ENCODE measurements at places on chromosomes 7 and 10.

GRCh38 chr7:154096-154799 lies 38.1 kb upstream of the FAM20C start:
- DNase-seq: no peak

- DNase-seq: no peak
These were observed 312.5 kb downstream of the GPR158 start for GRCh38 chr10:25487266-25487665.

DNA sequence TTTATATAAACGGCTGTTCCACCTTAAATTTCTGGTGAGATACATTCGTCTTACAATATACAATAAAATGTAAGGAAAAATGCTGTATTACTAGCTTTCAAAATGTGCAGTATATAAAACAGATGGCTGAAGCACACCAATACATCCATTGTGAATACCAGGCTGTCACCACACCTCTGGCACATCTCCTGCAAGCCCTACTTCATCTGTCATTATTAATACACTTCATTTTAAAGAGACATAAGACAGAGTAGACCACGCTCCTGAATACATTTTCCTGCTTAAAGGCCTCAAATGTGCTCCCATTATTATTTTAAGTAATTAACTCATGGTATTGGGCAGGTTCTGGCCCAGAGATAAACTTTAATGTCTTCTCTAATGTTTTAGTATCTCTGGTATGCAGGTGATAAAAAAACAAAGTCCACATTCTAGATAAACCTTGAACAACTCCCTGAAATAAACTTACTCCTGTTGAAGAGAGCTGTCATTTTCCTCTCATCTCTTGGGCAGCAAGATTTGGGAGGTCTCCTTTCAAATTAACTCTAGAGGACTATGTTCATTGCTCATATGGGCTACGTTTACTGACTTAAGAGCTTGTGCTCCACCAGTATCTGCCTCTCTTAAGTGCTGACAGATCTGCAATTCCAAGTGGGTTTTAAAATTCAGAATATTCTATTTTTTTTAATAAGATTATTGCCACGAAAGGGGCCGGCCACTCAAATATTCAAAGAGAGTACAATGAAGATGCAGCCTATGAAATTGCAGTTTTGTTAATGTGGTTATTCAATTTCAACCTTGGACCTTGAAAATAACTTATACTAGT lies 396.5 kb upstream of the SEMA3D start:
- DNase-seq: no peak

DNA sequence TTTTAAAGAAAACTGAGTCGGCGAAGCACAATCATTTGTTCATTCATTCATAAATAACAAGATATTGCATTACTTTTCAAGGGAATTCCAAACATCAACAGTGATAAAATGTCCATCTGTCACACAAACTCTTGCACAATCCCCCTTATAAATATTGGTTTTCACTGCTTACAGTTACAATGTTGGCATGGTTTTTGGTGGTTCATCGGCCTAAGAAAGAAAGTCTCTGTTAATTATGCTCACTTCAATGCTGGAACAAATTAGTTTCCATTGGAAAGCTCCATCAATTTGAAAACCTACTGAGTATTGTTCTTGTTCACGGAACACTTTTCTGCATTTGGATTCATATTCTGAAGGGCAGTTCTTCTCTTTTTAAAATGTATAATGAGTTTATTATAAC lies 188.5 kb downstream of the JAZF1 start:
- DNase-seq: no peak

GRCh38 chr7:37262181-37262580 lies 186.5 kb downstream of the ELMO1 start:
- no peak for DNase-seq

- peak; percentile 74 for DNase-seq
These were observed 19.3 kb downstream of the TCAF1 start for GRCh38 chr7:143882604-143883078.

DNA sequence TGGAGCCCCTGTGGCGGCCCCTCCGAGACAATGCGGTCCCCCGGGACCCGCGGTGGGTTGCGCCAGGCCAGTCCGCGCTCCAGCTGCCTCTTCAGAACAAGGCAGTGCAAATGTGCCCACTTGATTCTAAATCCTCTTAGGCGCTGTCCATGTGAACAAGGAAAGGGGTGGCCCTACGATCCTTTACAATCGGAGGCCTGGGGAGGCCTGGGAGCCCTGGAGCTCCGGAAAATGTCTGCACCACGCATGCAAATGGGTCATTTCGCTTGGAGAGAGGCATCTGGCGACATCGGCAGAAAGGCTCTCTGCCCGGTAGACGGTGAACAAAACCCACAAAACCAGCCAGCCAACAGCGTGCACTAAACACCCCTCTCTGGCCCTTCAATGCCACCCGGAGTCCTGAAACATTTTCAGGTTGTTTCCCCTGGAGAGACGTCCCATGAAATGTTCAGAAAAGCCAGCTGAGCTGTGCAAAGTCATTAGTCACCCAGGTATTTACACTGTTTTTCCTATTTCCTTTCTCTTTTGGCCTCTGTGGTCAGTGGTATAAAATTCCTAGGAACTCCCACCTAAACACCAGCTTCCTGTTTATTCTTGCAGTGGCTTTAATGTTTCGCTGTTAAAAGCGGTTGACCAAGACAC lies 102.8 kb upstream of the ZNF438 start:
- no peak for DNase-seq

DNA sequence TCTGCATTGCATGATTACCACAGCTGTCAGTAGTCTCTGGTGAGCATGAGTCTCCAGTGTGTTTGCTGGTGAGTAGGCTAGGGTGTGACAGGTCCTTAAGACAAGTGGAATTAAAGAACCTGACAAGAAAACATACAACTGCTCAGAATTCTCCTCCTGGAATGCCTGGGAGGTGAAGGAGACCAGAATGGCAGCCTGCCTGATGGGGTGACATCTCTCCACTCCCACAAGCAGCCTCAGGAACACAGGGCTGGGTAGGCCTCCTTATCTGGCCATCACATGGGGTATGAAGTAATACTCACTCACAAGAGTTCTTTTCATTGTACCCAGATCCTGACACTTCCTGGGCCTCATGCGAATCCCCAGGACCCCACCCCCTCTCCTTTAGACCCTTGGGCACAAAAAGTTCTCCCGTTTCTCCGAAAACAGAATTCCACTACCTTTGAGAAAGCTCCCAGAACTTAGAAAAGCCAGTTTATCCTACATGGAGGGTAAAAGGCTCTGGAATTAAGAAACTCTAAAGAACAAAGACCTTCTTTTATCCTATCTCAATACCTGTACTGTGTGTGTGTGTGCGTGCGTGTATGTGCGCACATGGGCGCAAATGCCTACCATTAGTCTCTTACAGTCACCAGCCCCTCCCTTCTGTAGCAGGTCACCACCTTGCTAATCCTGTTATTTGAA lies 33.4 kb upstream of the C1GALT1 start:
- no peak for DNase-seq

- DNase-seq: no peak
These were observed 161.3 kb downstream of the TPK1 start for GRCh38 chr7:144674550-144674949.

- no peak for DNase-seq
These were observed 135.6 kb downstream of the CELF2 start for GRCh38 chr10:11153245-11153644.

- DNase-seq: no peak
These were observed 14.6 kb downstream of the IFIT3 start for GRCh38 chr10:89342206-89342958.

DNA sequence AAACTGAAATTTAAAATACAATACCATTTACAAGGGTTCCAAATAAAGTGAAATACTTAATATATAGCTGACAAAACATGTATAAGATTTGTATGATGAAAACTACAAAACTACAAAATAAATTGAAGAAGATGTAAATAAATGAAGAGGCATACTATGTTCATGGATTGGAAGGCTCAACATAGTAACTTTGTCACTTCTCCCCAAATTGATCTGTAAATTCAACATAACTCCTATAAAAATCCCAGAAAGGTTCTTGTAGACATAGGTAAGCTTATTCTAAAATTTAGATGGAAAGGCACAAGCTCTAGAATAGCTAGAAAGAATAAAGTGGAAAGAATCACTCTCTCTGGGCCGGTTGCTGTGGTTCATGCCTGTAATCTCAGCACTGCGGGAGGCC lies 24.2 kb upstream of the NFKB2 start:
- no peak for DNase-seq

DNA sequence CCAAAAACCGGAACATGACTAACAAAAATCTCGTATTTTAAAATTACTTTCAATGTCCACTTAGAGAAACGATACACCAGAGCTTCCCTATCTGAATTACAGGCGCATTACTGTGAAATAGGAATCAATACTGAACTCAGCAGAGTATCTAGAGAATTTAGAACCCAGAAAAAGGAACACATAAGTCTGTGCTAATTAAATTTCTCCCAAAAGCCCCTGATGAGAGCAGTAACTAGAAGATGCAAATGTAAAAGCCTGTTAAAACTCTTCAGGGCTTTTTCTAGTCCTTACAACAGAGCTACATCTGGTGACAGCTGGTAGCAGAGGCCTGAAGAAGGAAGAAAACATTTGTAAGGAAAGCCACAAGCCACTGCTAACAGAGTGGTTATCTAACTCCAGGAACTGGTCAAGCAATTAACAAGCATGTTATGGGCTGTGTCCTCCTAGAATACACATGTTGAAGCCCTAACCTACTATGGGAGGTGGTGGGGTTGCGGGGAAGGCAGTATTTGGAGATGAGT lies 24.2 kb downstream of the ITIH5 start:
- DNase-seq: no peak

DNA sequence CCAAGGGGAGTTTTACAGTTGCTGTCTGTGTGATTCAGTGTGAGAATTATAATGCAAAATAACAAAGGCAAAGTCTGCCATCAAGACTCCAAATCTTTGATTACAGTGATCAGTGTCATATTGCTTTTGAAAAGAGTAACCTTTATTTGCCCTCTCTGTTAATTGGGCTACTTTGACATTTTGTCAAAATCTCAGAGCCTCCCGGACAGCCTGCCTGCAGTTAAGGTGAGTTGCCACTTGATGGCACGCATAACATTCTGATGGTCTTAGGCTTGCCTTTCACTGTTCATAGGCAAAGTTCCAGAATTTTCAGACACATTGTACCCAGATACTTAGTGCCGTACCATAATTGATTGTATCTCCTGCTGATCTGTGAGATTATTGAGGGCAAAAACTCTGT lies 253.5 kb downstream of the ABCA13 start:
- no peak for DNase-seq

DNA sequence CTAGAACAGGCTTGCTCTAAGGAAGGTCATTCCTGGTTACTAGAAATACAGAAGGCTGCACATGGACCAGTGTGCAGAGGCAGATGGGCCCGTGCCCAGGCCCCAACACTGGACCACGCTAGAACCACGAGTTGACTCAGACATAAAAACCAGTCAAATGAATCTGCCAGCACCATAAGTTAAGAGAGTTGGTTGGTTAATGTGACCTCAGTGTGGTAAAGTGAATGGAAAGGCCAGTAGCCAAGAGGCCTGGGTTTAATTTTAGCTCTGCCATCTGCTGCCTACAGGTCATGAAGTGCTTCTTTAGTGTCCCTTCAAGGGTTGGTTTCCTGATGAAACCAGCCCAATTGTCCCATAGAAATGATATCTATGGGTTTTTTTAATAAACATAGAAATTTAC lies 329.6 kb upstream of the NRP1 start:
- DNase-seq: no peak

DNA sequence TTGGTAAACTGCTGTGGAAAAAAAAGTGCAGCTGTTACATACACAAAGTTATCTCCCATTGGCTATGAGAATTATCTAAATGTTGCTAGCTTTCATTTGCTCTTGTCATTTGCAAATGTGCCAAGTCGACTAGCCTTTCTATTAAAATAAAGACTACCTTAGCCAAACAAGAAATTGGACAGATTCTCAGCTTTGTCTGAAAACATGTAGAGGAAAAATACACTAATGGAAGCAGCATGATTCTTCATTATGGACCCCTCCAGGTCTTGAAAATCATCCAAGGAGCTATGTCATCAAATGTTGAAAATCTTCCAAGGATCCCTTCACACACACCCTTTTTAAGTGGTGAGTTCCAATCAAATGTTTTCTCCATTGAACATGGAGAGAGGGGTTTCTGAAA lies 237.7 kb downstream of the ETV1 start:
- no peak for DNase-seq

- no peak for DNase-seq
These were observed 7.9 kb upstream of the PAX2 start for GRCh38 chr10:100737355-100738054.

DNA sequence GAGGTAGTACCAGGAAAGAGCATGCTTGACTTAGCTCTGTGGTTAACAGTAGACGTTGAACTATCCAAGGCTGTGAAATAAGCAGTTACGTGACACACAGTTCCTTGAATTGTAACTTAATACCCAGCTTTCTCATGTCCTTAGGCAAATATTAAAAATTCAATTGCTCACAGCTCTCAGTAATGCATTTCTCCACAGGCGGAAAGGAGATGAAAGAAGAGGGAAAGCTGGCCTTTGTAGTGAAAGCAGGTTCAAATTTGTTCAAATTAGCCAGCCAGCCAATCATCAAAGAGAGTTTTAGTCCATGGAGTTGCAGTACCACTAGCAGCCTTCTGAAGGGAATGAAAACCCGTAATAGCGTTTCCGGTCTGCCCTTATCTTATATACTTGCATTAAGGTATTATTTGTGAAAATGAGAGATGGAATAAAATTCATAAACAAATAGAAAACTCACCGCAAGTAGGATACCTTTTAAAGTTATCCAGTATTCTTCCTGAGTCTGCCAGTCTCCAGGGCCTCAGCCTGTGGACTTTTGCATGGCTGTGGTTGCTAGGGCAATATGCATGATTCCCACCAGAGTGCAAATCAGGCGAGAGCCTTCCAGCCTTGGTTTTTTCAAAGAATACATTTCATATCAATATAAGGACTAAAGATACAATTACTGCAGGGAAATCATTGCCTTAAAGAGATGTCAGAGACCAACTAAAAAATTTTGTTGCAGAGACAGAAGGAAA lies 795.5 kb downstream of the TNS3 start:
- no peak for DNase-seq

- DNase-seq: no peak
These were observed 231.3 kb upstream of the FERD3L start for GRCh38 chr7:19376538-19376937.

- no peak for DNase-seq
These were observed 139.3 kb downstream of the GLI3 start for GRCh38 chr7:42097752-42098151.

GRCh38 chr7:141930211-141930610 lies 14.0 kb downstream of the OR9A4 start:
- no peak for DNase-seq

GRCh38 chr7:107969856-107970255 lies 33.1 kb downstream of the LAMB1 start:
- DNase-seq: no peak
